ENCODE measurements at places on chromosomes 7 and 10.

DNA sequence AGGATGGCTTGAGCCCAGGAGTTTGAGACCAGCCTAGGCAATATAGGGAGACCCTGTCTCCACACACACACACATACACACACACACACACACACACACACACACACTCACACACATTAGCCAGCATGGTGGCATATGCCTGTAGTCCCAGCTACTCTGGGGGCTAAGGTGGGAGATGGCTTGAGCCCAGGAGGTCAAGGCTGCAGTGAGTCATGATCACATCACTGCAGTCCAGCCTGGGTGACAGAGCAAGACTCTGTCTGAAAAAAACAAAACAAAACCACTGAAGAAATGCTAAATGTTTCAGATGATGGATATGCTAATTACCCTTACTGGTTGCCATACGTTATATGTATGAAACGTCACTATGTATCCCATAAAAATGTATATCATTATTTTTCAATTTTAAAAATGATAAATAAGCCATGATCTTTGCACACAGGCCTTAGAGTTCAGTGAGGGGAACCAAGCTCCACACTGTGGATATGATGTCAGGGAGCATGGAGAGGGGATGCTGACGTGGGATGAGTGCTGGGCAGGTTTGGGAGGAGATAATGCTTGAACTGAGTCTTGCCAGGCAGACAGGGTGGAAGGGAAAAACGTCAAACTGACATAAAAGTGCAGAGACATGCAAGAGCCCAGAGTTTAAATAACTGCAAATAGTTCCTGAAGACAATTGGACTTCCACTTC, 45.9 kb upstream of the ARHGAP12 start:
- peak; percentile 52 for DNase-seq

DNA sequence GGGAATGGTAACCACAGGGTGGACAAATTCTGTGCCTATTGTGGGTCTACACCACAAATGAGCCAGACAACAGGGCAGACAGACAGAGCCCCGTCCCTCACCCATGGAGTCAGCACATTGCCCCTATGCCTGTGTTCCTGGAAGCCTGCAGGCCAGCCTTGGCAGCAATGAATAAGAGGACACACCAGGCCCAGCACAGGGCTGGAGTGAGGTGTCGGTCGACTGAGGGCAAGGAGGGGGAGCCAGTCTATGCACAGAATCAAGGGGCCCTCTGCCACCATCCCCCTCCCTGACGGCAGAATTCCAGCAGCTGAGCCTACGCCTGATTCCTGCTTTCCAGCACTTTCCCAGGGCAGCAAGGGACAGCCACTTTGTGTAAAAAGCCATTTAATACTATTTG, 98.2 kb downstream of the CALN1 start:
- no peak for DNase-seq

GRCh38 chr7:13990984-13991790, 1.7 kb upstream of the ETV1 start:
- peak; percentile 98 for DNase-seq

- no peak for DNase-seq
Measured at GRCh38 chr10:79024296-79024695, 44.5 kb upstream of the ZMIZ1 start.

DNA sequence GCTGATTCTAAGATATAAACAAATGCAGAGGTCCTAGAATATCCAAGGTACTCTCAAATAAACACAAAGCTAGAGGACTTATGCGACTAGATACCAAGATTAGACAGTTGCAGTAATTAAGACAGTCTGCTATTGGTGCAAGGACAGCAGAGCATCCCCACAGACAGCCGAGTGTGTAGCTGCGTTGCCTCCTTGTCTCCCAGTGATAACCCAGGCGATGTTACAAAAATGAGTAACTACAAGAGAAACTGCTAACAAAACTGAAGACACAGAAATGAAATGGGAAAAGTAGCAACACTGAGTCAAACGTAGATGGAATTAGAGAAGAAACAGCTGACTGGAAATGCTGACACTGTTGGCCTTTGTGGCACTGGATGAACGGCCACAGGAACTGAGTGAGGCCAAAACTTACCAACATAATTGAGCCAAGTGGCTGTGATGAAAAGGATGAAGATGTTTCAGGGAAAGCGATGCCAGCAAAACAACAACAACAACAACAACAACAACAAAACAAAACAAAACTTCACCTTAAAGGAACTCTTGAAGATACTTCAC, 54.3 kb downstream of the BAIAP2L1 start:
- no peak for DNase-seq

DNA sequence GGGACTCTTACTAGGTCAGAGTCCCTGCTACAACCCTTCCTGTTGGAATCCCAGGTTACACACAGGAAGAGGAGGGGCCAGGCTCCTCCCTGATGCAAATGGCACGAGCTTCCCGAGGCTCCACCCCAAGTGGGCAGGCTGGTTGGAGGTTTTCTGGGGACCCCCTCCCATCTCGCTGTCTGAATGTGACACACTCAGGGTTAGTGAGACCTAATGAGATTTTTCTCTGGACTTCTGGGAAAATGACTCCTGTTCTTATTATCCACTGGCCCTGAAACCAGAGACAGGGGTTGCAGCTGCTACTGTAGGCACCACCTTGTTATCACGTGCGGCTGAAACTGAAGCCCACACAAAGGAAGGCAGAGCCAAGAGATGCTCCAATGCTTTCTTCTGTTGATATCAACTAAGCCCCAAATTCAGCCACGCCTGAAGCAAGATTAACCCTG, 103.3 kb downstream of the FAM107B start:
- peak; percentile 50 for DNase-seq

- DNase-seq, result no peak
Measured at GRCh38 chr10:59968705-59969104, 62.3 kb upstream of the CCDC6 start.

DNA sequence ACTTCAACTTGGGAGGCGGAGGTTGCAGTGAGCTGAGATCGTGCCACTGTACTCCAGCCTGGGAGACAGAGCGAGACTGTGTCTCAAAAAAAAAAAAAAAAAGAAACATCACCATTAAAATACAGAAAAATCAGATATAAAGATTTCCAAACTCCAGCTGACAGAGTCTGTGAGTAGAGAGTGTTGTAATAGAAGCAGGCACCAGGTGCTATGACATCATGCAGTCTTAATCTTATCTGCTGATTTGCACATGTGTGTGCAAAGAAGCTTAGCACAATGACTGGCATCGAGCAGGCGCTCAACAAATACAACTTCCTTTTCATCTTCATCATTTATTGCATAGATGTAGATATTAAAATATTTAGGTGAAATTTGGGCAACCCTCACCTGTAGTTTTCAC, 92.2 kb downstream of the PRKCQ start:
- DNase-seq, result no peak

- DNase-seq, result peak; percentile 9
Measured at GRCh38 chr7:103528152-103528551, 82.1 kb upstream of the SLC26A5 start.

- DNase-seq, result no peak
Measured at GRCh38 chr7:77710861-77711260, 14.6 kb downstream of the RSBN1L start.

DNA sequence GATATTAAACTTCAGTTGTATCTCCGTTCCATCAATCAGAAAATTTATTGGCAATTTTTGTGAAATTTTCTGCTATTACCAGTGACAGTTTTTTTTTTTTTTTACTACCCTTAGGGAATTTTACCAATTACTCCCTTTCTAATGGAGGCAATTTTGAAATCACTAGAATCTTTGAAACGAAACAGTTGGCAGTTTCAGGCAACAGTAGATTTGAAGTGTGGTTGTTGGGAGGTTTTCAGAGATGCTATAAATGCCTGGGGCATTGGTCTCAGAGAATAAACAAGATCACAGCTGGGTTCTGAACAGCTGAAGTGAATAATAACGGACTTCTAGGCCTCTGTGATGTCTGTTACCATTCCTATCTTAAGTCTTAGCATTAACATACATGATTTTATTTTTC, 535.9 kb upstream of the POT1 start:
- DNase-seq, result no peak

- DNase-seq, result peak; percentile 62
Measured at GRCh38 chr10:88039496-88040200, 176.2 kb downstream of the PTEN start.

DNA sequence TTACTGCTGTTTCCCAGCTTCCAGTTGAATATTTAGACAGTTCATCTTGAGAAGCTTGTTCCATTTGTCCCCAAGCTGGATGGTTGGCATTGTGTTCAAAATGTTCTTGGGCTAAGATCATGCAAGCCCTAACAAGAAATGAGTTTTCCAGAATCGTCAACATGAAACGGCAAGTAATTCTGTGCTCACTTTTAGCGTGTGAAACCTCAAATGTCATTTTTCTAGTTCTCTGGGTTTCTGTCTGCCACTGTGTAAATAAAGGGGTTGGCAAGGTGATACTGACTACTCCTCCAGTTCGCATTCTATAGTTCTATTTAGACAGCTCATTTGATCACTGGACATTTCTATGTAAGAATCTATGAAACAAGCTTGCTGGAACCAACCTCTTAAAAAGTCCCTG, 194.0 kb downstream of the AHR start:
- no peak for DNase-seq

DNA sequence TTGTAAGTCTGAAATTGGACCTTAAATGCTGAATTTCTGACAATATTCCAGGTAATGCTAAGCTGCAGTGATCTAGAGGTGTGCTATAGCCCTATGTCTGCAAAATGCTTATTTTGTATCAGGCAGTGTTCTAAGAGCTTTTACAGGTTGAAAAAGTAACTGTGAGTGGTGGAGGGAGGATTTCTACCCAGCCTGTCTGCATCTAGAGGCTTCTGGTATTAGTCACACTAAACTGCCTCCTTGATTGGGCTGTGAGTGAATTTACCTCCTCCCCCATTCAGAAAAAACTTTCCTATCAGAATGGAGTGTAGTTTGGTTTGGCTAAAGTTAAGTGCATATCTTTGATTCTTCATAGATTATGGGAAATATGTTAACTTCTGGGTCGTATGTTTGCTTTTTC, 56.8 kb downstream of the BBS9 start:
- peak; percentile 57 for DNase-seq

DNA sequence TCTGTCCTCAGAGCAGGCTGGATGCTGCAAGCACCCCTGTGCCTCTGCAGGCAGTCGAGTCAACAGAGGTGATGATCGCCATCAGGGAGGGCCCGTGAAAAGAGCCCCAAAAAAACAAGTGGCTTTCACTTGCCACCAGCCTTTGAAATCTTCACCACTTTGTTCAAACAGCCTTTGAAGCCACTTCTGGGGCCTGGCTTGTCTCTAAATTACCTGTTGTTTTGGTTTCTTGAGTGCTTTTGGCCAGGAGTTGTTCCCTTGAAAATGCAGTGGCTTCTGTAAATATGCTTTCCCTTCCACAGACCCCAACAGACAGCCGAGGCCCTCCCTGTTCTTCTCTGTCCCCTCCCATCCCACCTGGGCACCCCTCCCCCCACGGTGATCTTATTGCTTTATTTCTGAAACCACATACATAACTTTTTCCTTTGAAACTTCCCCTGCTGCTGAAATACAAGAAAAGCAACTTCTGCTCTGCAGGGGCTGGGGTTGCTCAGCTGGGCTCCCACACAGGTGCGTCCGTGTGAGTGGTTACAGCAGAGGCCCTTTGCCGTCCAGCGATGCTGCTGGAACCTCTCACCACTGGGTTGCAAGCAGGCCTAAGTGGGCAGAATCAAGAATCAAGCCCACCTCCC, 283.8 kb upstream of the SHH start:
- no peak for DNase-seq

DNA sequence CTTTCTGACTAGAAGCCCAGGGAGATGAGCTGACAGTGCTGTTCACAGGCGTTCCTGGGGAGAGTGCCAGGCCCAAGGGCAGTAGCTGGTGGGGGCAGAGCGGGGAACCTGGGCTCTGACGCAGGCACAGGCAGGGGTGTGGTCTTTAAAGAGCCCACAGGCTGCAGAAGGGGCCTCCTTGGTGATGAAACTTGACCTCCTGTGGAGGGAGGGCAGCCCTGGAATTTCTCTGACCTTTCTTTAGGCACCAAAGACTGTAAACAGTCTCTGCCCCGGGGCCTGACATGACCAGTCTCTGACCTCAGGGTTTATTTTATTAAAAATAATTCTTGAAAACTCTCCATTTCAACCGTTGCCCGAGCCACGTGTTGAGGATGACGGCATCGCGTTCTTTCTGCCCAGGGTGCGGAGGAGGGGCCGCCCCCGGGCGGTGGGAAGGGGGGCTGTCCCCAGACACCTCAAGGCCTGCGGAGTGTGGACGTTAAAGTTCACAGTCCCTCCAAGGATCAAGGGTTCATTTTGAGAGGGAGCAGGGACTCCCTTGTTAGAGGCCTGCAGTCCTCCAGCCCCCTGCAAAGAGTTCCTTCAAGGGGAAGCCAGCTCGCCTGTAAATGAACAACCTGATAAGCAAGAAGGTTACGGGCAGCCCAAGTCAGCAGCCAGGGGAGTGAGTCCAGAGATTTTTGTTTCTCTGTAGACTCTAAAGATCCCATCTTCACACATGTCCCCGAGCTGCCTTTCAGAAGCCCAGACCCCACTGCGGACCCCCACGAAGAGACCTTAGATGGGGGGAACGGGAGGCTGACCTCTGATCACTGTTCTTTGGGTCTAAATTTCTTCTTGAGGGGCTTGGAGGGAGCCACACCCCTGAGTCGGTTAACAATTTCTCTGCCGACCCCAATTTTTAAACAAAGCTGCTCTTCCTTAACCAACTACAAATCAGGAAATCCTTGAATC, 128.9 kb downstream of the VIPR2 start:
- DNase-seq, result peak; percentile 11

GRCh38 chr7:110719741-110720140, 371.2 kb upstream of the LRRN3 start:
- DNase-seq, result no peak

DNA sequence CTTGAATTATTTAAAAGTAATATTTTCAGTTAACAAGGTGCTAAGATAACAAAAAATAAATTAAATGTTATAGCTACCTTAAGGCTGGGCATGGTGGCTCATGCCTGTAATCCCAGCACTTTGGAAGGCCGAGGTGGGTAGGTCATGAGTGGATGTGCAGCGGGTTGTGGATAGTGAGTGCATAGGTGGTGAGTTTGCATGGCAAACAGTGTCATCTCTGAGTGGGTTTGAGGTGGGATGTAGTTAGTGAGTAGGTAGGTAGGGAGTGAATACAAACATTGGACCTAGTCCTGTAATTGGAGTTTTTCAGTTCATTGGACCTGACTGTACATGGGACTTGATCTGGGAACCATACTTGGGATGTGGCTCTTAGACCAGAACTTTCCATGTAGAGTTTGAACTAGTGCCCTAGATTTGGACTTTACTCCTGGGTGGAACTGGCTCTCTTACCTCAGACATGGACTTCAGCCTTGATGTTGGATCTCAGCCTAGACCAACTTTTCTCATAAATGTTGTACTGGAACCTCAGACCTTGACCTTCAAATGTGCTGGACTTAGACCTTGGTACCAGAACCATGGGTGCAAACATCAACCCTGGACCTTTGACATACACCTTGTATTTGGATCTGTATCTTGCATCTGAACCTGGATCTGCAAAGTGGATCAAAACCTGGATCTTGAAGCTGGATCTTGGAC, 47.0 kb downstream of the SEC61G start:
- DNase-seq, result no peak

DNA sequence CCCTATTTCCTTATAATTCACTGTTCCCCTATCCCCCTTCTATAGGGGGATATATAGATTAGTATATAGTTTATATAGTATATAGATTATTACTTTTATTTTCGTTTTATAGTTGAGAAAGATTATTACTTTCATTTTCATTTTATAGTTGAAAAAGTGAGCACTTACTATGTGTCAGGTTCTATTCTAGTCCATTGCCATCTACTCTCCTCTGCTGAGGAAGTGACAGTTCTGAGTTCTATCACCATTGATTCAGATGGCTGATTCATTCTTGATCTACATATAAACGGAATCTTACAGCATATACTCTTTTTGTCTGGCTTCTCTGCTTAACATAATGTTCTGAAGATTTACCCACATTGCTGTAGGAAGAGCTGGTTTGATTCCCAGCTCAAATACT, 20.7 kb upstream of the CAV2 start:
- no peak for DNase-seq

- no peak for DNase-seq
Measured at GRCh38 chr10:77408259-77408658, 229.3 kb downstream of the KCNMA1 start.

Measured in EH (cell line).